Activated CD8-positive, alpha-beta T cell treated with anti-CD3 and anti-CD28 coated beads for 36 hours (primary cell): ENCODE measurements at places on chromosomes 6 and 20. TPM values are rescaled to one million over a fixed set of nuclear protein-coding genes. Genes with fewer than 3 reads are reported as not detected.

The PROKR2 gene
- total RNA-seq: not detected

The PRDM1 gene
- 24.6 TPM for total RNA-seq

The TBXT gene
- total RNA-seq: not detected

The KCNG1 gene
- total RNA-seq: 1.8 TPM

The VSX1 gene
- not detected for total RNA-seq

The KLHDC3 gene
- 64.0 TPM for total RNA-seq

The JPH2 gene
- 0.47 TPM for total RNA-seq

The NKX2-2 gene
- total RNA-seq: not detected

The HTR1B gene
- total RNA-seq: not detected

The ECT2L gene
- not detected for total RNA-seq

The NKAIN2 gene
- total RNA-seq: not detected
